ENCODE measurements at places on chromosomes 4 and X.

- no peak for DNase-seq
Measured at GRCh38 chr4:52368895-52369294, 290.2 kb downstream of the USP46 start.

DNA sequence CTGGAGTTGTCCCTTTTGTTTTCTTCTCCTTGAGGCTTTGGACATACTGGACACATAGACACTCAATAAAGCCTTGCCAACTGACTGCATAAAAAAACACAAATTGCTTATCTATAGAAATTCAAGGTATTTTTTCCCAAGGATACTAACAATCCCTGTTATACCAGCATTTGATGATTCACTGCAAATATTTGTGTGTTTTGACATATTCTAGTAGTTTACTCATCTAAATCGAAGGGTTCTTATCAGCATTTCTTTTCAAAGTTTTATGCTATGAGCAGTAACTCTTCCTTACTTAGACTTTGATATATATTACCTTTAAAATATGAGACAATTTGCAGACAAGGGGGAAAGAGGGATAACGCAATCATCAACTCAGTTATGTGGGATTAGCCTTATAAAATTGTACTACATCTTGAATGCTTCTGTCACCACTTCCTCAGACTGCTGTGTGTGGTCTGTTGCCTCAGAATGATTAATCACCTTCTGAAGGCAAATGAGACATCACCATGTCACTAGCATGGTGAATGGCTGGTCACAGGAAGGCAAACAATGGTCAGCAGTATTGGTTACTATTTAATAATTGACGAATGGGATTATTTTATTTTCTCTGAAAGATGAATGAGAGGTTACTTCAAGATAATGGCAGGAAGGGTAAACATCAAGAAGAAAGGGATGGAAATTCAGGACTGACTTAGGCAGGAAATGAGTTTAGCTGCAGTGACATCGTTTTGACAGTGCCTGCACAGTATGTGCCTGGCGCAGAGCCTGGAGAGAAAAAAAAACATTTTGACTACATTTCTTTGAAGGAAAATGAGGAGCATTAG lies 544.3 kb upstream of the CNKSR2 start:
- DNase-seq = no peak

DNA sequence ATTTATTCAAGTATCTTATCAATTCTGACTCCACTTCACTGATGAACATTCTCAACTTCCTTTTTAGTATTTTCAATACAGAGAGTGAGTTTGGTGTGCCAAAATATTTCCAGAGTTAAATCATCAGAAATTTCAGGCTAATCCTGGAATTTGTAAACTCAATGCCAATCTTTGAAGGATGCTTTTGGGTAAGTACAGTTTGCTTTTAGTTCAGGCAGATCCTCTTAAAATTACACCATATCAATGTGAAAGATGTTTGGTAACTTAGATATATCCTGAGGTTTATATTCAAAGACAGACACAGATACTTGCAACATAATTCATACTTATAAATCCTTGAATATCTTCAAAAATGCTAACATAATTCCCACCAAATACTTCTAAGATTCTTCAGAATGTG lies 76.0 kb upstream of the FAM47B start:
- no peak for DNase-seq

GRCh38 chr4:180550106-180550505 lies 1693.1 kb upstream of the TENM3 start:
- no peak for DNase-seq

DNA sequence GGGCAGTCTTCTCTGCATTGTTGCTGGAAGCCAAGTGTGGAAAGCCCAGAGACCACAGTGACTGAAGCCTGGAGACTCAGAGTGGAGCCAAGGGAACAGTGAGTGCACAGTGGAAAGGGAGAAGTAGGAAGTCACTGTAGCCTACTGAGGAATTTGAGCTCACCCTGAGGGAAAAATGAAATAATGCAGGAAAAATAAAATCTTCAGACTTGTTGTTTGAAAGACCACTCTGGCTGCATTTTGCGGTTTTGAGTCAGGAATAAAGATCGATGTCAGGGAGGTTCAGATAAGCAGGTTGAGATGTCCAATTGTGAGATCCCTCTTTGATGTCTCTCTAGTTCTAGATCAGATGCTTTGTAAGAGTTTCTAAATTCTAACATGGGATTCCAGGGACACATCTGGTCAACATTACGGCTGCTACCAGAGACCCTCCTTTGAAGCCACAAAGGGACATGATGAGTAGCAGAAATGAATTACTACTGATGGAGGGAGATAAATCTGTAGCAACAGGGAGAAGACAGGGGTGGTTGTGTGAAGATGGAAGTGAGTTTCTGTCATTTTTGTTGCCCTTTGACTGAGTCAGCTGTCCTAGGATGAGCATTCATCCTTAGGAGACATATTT lies 8.4 kb downstream of the ADH4 start:
- DNase-seq = no peak

GRCh38 chrX:29225670-29226069 lies 638.4 kb downstream of the IL1RAPL1 start:
- DNase-seq = no peak

DNA sequence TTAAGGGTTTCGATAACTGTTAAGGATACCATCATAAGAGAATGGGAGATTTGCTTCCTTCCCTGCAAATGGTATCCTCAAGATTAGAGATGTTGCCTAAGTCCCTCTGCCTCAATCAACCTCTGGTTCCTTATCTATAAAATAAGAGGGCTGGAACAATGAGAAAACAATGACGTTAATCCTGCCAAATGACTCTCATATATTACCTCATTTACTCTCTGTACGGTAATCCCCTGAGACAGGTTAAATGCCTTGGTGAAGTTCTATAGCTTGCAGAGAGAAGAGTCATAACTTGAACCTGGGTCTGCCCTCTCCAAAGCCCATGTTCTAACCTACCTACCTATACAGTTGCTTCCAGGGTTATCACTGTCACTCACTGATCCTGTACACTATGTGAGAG lies 100.2 kb upstream of the OTUD4 start:
- no peak for DNase-seq

DNA sequence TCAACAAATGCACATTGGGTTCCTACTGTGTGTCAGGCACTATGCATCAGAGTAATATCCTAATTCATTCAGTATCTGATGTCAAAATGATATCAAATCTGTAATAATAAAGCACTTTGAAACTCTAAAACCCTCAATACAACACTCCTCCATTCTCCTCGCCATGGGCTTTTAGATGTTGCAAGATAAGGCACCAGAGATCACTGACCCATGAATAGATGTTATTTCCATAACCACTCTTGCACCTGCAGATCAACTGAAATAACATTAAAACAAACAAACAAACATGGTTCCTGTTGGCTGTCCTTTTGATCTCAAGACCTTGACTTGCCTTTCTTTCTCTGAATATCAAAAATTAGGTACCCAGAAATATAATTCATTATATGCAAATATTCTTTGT lies 100.2 kb downstream of the MAB21L2 start:
- no peak for DNase-seq

DNA sequence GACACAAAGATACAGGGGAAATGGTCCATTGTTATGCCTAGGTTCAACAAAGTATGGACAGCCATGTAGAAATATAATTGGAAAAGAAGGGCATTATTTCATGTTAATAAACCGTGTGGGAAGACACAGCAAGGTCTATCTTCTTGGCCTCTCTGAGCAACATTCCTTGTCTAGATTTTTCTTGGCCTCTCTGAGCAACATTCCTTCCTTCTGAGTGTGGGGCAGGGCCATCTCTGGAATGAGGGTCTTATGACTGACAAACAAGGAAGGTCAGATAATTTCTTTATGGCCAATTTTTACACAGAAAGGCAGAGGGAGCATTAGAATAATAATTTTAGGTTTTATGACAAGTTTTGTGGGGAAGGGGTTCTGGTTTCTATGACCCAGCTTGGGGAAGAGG lies 24.3 kb upstream of the MAOA start:
- DNase-seq = no peak

DNA sequence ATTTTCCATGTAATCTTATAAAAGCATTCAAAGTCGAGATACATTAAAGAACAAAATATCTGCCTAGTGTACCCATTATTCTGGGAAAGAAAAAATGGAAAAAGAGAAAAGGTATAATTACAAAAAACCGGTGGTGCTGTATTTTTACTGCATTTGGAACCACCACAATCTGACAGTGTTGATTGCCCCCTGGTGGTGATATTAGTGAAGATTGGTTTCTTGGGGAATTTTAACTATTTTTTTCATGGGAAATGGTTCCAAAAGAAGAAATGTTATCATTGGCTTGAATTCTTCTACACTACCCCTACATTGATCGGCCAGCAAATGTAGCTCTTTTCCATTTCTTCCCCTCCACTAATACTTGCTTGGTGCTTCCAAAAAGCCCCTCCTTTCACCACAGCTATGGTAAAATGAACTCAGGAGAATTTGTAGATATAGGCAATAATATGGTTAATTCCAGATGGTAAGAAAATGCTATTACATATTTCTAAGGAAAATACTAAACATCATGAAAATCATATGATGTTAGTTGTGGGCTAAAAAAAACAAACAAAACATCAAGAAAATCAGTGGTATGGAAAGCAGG lies 50.0 kb downstream of the COX18 start:
- DNase-seq = no peak

- no peak for DNase-seq
Measured at GRCh38 chr4:189050643-189051042, 890.0 kb upstream of the FRG1 start.

- no peak for DNase-seq
Measured at GRCh38 chrX:133685822-133686221, 270.5 kb upstream of the GPC4 start.

- DNase-seq = no peak
Measured at GRCh38 chrX:130260316-130260715, 8.4 kb downstream of the ZNF280C start.

- no peak for DNase-seq
Measured at GRCh38 chr4:8594097-8595038, 1.8 kb downstream of the CPZ start.

GRCh38 chr4:110621328-110621812 lies 1.5 kb downstream of the PITX2 start:
- DNase-seq = no peak

GRCh38 chrX:5490786-5491563 lies 737.7 kb downstream of the NLGN4X start:
- no peak for DNase-seq

DNA sequence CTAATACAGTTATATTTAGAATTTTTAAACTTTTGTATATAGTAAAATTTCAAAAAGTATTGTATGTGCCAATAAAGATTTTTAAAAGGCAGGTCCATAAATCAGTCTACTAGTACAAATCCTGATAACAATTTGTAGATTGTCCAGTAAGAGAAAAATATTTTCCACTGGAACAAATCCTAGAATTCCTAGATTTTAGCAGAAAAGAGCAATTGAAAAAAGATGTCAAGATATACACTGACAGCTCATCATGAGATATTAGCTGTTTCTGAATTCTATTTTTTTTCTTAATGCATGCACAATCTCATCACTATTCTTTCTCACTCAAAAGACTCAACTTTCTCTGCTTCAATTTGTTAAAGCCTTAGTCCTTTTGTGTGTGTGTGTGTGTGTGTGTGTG lies 289.2 kb upstream of the MAD2L1 start:
- no peak for DNase-seq

DNA sequence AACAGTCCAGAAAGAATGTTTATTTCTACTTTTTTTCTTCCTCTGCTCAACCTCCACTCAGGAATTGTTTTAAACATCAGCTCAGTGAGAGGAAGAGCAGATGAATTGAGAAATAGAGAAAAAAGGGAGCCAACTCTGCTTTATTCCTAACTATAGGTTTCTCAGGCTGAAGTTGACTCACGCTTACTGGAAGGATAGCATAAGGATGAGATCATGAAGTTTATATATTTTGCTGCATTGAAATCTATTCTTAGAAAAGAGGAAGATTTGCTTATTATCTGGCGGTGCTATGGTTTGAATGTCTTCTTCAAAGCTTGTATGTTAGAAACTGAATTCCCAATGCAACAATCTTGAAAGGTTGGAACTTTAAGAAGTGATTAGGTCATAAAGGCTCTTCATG lies 1673.4 kb upstream of the PCDH7 start:
- DNase-seq = no peak

- no peak for DNase-seq
Measured at GRCh38 chr4:170420255-170420693, 330.5 kb upstream of the AADAT start.

DNA sequence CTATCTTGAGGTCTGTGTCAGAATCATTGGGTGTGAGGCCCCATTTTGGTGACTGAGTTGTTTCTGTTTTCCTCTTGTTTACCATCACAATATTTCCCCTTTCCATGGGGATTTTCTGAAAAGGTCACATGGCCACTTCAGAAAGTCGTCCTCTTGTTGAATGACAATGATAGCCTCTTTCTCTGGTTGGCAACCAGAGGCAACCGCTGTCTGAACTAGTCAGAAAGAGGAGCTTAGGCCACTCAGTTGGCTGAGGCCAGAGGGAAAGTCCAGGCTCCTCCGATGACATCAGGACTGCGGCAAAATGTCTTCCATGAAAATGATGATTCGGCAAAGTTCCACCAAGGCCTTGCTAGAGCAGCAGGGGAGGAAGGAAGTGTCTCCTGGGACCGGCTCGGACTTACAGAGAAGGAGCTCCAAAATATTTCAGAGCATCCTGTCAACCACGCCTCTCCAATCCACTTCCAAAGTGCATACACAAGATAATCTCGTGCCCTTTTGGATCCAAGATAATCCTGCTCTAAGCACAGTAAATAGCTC lies 19.1 kb upstream of the RBM47 start:
- DNase-seq = no peak

DNA sequence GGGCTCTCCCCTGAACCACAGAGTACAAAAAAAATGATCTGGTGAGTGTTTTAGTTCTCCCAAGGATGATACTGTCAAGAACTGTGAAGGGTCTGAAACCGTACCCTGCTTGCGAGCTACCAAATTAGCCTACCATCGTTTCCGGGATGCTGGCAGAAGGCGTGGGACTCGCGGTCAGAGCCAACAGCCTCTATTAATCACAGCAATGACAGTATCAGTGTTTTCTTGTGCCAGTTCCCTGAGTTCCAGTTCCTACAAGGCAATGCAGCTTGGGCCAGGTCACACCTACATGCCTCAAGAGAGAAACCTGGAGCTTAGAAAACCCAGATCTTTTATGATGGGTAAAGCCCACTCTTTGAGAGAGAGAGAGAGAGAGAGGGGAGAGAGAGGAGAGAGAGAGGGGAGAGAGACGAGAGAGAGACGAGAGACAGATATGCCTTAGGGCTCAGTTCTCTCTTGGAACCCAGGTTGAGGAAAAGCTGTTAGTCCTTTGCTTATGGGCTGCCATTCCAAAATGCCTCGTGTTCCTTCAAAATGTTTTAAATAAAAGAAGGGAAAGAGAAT lies 327.8 kb downstream of the ARHGAP10 start:
- no peak for DNase-seq

- DNase-seq = no peak
Measured at GRCh38 chr4:48491514-48492176, 1.6 kb downstream of the ZAR1 start.

GRCh38 chrX:86946569-86946968 lies 571.0 kb upstream of the KLHL4 start:
- DNase-seq = no peak

GRCh38 chr4:156762851-156763250 lies 208.7 kb downstream of the PDGFC start:
- no peak for DNase-seq

DNA sequence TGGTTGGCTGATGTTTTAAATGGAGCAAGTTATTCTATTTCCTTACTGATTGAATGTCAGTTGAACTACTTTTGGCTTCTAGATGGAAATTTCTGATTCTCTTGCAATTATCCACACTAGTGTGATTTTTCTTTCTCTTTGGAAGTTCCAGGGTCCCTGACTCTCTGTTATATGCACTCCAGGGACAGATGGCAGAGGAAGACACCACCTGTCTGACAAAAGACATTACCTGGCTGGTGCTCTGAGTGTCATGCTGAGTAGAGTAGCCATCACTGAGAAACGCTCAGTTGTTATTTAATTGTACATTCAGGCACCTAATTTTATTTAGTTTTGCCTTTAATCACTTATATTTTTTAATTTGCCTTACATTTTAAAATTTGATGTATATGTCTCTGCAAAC lies 105.4 kb upstream of the TLL1 start:
- no peak for DNase-seq

Data from type B pancreatic cell (in vitro differentiated cells).